ENCODE measurements at places on chromosomes 5 and 9.

DNA sequence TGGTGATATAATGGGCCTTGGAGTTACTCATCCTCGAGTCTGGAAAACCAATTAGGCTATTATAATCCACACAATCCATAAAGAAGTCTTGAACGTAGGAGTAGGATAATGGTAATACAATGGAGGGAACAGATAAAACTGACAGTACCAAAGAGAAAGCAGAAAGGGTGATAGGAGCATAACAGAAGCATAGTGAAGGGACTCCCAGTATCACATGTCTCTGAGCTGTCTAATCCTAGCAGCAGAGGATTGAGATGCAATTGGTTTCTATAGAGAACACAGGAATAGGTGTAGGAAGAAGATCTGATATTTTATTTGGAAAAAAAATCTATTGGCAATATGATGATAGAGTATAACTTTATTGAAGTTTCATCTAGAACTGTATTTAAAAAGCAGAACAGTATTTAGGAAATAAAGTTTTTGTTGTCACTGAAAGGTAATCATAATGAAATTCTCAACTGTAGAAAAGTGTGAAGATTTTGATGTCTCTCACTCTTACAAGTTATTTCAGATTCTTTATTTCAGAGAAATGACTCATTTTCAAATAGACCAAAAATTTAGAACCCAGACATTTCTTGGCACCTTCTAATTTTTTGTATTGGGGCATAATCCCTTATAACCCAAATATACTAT lies 25.4 kb downstream of the SRFBP1 start:
- no peak for DNase-seq

DNA sequence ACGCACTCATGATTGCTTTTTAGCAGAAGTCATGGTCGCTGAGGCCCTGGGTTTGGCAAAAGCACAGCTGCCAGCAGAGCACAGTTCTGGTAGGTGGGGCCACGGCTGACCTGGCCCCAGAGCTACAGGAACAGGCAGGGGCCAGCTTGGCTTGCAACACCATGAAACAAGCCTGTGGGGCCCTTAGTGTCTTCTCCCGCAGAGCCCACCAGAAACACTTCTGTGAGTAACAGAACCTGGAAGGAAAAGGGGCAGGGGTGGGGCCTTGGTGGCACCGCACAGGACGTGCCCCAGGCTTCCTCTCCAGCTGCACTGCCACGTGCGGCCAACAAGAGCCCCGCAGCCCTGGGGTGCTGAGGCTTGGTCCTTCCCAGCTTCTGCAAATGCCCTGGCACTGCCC lies 4.8 kb downstream of the ASB6 start:
- no peak for DNase-seq

GRCh38 chr5:9062873-9063272 lies 483.0 kb downstream of the SEMA5A start:
- no peak for DNase-seq

GRCh38 chr5:9239071-9239470 lies 306.8 kb downstream of the SEMA5A start:
- no peak for DNase-seq

- no peak for DNase-seq
Observed at GRCh38 chr5:151384106-151384505, 36.7 kb upstream of the SLC36A2 start.

DNA sequence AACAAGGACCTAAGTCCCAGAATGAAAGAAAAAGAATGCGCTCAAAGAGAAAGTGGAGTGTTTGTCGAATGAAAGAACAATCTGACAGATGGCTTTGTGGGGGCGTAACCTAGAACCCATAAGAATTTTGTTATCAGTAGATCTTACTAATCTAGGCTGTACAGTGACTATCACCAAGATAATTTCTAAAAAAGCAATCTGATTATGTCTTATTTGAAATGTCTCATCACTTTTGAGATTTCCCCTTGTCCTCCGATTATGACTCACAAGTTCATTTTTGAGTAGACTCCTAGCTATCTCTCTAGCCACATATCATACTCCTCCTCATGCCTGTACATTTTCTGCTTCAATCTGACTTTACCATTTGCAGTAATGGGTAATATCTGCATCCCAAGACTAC lies 135.6 kb upstream of the SMARCA2 start:
- DNase-seq, result no peak

DNA sequence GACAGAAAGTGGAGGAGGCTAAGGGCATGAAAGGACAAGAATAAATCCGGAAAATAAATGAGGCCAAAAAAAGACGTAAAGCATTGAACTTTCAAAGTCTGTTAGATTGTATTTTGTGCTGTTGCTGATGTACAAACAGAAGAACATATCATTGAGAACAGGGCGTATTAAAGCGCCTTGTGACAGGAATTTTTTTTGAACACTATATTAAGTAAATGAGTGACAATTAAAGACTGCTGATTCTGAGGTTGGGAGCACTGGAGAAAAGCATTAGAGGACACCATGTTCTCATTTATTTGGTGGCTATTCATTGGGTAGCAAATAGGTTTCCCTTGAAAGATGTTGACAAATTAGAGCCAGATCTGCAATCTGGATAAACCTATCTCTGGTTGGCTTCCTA lies 137.3 kb upstream of the SGCD start:
- DNase-seq, result no peak

GRCh38 chr5:6686915-6687409 lies 26.3 kb upstream of the TENT4A start:
- no peak for DNase-seq

Measured in ascending aorta (tissue), 2 donors.